ENCODE measurements at places on chromosomes 2 and 18. TPM values are rescaled to one million over a fixed set of nuclear protein-coding genes. Genes with fewer than 3 reads are reported as not detected.

DNA sequence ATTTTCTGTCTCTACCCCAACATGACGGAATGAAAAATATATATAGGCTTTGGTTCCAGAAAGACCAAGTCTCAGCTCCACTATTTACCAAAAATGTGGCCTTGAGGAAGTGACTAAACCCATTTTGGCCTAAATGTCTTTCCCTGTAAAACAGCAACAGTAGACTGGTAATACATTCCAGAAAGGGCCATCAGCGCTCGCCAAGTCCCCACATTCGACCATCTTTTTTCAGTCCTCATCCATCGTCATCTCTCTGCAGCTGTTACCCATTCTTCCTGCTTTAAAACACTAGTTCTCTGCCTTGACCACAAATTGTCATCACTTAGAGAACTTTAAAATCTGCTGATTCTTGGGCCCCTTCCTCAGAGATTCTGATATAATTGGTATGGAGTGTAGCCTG lies 183.8 kb upstream of the CTAGE1 start:
- no peak for DNase-seq

Gene MATN3
- 3.5 TPM for polyA plus RNA-seq

DNA sequence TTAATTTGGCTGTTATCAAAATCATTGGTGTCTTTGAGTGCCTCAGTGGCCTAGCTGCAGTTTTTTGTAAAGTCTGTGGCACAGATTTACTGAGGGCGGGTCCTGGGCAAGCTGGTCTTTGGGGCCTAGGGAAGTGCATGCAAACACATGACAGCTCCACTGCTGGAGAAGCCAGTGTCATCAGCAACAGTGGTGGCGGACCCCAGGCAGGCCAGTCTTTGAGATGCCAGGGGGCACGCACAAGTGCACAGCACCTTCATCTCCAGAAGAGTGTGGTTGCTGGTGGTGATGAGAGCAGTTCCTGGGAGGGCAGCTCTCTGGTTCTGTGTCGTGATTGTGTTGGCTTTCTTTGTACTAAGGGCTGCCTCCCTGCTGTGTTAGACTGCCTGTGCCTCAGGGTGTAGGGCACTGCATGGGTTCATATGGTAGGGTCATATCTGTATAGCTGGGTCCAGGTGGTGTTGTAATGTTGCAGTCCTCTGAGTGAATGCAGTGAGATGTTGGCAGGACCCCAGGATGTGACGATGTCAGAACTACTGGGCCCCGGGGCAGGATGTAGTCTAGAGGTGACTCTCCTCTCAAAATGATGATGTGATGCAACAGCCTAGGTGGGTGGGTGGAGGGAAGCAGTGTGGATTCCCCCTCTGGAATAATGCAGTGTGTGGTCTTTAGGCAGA lies 646.7 kb upstream of the CDH2 start:
- DNase-seq = no peak

DNA sequence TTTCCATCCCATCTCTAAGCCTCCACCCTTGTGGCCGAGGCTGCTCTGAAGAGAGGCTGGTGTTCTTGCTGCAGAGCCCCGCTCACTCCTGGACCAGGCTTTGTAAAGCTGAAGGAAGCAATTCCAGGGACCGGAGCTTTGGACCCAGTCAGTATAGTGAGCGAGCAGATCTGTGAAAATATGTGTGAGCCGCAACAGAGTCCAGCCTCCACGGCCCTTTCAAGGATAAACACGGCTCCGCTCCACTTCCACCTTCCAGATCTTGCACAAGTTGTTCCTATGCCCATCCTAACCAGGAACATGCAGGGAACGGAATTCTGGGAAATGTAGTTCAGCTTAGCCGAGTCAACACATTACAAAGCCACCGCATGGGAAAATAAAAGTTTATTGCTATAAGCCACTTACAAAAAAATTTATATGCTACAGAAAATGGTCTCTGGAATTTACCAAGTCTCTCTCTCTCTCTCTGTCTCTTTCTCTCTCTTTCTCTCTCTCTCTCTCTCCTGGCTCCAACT lies 151.7 kb upstream of the ZNF521 start:
- DNase-seq = peak; percentile 67

GRCh38 chr2:139271149-139271548 lies 491.0 kb upstream of the NXPH2 start:
- DNase-seq = no peak

DNA sequence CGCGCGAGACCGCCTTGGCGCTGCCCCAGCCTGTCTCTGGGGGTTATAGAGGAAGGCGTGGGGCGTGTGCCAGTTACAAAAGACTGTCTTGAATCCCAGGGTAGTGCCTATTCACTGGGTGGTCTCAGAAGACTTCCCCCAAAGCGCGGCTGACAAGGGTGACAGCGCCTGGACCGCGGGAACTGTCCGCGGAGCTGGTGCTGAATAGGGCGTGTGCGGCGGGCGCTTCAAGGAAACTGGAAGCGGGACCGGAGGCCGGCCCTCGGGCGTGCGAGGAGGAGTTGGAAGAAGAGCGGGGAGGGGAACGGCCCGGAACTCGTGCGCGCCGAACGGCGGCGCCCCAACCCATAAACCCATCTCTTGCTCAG lies 2.3 kb downstream of the EGR4 start:
- peak; percentile 75 for DNase-seq

GRCh38 chr2:136168720-136169119 lies 50.8 kb upstream of the CXCR4 start:
- no peak for DNase-seq

DNA sequence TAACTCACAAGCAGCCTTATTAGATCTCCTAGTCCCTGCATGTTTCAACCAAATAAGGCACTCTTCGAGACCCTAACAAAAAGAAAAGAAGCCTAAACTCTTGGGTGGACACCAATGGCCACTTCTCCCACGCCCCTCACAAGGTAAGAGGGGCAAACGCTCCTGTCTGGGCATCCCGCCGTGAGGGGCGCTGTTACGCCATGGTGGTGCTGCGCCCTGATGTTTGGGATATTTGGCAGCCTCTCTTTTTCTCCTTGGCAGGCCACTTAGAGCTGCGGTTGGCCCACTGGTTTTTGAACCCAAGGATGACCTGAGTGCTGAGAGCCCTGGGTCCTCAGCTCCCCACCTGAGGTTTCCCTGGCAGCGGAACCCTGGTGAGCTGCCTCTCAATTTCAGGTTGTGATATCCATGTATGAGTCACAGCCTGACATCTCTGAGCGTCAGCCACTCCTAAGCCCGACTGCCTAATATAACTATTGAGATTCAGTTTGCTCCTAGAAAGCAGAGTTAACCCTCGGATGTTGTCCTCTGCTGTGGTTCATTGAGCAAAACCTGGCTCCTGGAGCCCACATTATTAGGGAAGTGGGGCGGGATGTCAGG lies 103.3 kb downstream of the COL6A3 start:
- no peak for DNase-seq

DNA sequence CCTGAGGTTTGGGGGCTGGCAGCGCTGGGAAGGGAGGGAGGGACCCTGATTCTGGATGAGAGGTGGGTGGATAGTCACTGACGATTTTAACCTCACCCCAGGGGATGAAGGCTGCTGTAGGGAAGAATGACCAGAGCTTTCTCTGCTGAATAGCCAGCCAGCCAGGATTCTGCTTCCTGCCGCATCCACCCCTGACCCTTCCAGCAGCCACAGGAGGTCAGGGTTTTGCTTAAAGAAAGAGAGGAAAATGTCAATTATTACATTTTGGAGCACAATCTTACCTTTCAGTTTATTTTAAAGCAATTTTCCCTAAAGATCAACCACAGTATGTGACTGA lies 217.7 kb downstream of the GBX2 start:
- DNase-seq = no peak

GRCh38 chr18:52341608-52342381 lies 1.8 kb downstream of the DCC start:
- DNase-seq = no peak

Gene SIX3
- polyA plus RNA-seq = not detected

DNA sequence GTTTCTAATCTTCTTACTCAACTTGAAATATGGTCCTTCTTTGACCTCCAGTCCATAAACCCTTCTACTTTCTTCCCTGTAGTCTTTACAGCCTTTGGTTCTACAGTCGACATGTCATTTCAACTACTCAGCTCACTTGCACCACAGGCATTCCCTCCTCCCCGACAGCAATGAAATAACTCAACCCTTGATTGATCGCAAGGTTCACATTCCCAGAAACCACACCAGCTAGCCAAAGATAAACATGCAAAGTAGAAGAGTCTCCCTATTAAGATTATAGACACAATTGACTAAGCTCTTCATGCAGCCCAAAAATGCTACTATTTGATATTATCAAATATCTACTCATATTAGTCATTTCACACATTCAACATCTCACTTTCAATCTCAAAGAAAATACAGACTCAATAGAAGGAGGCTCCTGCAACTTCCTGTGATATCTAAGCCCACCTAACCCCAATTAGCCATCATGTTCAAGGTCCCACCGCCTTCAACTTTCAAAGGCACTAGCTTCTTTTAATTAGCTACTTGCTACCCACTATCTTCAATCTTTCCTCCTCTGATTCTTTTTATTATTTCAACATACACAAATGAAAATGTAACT lies 50.8 kb downstream of the RTTN start:
- DNase-seq = no peak

- no peak for DNase-seq
Measured at GRCh38 chr18:43805646-43806194, 528.4 kb upstream of the SYT4 start.

DNA sequence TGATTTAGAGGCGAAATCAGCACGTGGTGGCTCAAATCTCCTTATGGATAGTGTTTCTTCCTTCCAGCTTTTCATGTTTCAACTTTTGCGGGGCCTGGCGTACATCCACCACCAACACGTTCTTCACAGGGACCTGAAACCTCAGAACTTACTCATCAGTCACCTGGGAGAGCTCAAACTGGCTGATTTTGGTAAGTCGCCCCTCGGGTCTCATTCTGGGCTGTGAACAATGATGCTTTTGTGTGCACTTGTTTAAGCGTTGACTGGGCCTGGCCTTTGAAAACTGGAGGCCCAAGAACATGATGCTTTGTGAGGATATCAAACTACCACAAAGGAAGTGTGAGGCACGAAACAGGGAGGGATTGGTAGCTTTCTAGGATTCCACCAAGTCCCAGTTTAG lies 27.4 kb downstream of the CDK15 start:
- DNase-seq = no peak

GRCh38 chr2:10414591-10414990 lies 33.5 kb downstream of the ODC1 start:
- no peak for DNase-seq

- DNase-seq = no peak
Measured at GRCh38 chr2:72130659-72131360, 16.9 kb downstream of the CYP26B1 start.

GRCh38 chr2:150006591-150006990 lies 419.0 kb upstream of the MMADHC start:
- DNase-seq = no peak

- DNase-seq = no peak
Measured at GRCh38 chr2:170816504-170817092, at the start of gene GAD1. Gene GAD1, plus strand, starts transcription at chr2:170816887. Its CDS starts 1,705 bp downstream, at chr2:170818592.

Data from renal cortex interstitium (tissue), 15 donors.